Stimulated activated memory B cell treated with anti-CD40 and anti-IgM and Interleukin-4, amounts not matched to agents 10 μg/mL and 1 μg/mL and 100 μg/mL, for 72 hours (primary cell): ENCODE measurements at places on chromosomes 4 and X.

DNA sequence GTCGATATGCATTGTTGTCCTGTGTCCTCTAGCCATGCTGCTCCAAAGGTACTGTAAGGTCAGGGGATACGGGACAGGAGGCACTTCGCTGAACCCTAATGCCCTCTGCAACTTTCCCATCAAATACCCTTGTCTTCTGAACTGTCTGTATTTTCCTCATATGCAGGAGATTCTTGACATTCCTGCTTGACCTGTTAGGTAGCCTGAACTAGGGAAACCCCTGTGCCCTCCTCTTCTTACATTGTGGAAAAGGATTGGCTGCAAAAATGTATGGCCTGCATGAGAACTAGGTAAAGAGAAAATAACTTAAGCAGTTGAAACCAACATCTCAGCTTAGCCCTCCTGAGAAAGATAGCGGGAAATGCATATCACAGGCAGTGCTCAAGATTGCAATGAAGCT lies 11.4 kb downstream of the RTL8B start:
- no peak for ATAC-seq

DNA sequence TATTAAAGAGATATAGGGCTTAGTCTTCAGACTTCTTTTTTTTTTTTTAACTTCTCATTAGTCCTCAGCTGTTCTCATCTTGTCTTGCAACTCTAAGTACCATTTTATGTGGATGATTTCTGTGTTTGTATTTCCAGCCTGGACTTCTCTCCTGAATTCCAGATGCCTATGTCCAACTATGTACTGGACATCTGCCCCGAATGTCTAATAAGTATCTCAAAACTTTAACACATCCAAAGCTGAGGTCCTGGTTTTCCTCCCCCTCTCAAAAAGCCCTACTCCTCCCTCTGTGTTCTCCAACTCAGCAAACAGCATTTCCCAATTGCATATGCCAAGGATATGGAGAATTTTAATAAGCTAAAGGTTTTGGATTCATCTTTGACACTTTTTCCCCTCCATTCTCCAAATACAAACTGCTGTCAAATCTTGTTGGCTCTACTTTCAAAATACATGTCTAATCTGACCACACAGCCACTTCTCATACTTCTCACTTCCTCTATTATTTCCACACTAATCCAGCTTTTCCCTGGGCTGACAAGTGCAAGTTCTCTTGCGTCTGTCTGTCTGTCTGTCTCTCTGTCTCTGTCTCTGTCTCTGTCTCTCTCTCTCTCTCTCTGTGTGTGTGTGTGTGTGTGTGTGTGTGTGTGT lies 79.8 kb downstream of the CLCN5 start:
- ATAC-seq: no peak

- ATAC-seq: no peak
Observed at GRCh38 chrX:40727581-40728252, 7.6 kb downstream of the MED14 start.

DNA sequence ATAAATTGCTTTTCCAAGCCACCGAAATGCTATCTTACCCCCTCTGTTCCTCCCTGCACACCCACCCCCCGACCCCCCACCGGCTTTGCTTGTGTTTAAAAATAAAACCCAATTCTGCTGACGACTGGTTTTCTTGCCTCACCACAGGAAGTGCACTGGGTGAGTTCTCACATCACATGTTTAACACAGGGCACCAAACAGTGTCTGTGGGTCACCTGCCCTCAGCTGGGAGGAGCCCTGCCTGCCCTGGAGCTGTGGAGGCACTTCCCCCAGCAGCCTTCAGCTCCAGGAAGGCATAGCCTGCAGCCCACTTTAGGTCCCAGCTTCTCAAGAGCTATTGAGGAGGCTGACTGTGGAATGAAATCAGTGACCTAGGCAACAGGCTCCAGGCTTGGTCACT lies 8.8 kb downstream of the TMEM255A start:
- ATAC-seq: peak; percentile 87

DNA sequence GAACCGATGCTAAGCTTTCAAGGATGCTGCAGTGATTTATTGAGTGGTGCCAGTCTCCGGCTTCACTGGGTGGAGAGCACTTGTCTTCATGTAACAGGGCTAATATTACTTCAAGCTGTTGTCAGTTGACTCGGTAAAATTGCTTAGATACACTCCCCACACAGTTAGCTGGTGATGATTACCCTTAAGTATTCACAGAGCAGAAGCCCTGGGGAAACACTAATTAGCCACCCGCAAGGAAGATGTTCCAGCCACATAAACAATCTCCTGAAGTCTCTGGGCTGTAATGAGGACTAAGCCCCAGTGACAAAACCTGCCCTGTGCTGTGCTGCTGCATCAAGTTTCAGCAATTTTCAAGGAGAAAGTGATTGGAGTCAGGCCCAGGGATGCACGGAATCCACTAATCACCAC lies 37.3 kb upstream of the GK2 start:
- ATAC-seq: no peak

DNA sequence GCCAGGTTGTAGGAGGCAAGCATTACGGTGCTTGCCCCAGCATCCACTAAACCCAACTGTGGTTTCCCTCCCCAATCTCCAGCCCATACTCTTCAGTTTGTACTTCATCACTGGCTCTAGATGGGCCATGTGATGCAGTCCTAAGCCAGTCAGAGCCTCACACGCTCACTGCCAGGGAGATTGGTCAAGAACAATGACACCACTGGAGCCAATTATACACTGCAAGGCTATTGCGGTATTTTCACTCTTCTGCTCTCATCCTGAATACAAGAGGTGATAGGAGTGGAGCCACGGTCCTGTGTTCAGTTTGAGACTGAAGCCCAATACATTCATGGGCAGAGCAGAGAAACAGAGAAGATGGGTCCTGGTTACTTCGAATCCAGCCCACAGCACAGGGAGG lies 58.4 kb downstream of the SEPSECS start:
- ATAC-seq: no peak

DNA sequence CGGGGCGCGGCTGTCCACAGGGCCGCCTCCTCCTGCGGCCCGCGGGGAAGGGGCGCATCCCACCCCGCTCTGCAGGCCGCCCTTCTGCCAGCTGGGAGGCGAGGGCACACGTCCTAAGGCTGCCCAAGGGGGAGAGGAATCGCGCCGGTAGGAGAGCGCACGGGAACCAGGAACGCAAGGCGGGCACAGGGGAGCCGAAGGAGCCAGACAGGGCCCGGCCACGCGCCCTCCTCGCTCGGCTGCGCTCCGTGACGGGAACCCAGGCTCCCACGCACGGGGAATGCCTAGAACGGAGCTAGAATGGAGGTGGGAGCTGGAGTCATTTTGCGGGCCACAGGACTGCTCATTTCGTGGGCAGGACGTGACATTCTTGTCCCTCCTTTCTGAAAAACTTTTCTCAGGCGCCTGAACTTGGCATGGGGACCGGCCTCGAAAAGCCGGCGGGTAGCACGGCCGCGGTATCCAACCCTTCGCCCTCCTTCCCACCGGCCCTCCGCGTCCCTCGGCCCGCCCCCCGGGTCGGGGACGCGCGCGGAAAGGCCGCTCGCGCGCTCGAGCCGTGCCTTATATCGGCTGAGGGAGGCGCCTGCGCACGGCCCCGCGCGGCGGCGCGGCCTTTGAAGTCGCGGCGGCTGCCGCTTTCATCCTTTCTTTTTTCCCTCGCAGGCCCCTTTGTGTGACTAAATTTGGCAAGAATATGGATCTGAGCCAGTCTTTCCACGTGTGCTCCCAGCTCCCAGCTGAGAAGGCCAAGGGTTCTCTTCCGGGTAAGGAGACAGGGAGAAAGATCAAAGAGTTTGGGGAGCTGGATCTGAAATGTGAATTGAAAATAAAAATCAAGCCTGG lies 4.2 kb upstream of the LEF1 start:
- peak; percentile 49 for ATAC-seq

DNA sequence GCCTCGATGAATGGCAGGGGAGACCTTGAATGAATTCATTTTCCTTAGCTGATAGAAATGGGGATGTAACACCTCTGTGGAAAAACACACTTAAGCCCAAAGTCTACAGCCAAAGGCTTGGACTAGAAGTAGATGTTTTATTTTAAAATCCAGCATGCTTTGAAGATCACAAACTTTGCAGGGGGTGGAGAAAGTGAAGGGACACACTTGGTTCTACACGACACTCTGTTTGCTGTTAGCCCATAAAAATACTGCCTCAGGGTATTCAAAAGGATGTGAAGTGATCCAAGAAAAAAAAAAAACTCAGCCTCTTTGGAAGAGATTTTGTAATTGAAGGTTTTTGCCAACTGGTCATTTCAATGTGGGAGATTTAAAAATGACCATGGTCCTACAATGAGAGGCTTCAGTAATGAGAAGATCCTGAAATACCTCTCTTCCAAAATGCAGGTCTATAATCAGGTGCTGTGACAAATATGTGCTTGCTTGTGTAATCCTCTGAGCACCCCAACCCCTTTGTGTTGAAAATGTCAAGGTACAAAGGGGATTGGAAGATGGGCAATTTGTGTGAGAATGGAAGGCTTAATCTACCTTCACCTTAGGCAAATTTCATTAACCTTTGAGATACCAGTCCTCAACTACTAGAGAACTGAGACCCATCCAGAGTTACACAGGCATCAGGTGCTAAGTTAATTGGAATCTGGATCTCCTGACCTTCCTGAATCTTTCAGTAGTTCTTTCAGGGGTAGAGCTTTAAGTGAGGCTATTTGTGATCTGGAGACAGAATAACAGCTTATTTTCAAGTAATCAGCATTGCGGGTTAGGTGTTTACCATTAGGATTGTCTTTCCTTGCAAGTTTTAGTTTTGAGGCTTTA lies 82.5 kb downstream of the HS6ST2 start:
- ATAC-seq: no peak

DNA sequence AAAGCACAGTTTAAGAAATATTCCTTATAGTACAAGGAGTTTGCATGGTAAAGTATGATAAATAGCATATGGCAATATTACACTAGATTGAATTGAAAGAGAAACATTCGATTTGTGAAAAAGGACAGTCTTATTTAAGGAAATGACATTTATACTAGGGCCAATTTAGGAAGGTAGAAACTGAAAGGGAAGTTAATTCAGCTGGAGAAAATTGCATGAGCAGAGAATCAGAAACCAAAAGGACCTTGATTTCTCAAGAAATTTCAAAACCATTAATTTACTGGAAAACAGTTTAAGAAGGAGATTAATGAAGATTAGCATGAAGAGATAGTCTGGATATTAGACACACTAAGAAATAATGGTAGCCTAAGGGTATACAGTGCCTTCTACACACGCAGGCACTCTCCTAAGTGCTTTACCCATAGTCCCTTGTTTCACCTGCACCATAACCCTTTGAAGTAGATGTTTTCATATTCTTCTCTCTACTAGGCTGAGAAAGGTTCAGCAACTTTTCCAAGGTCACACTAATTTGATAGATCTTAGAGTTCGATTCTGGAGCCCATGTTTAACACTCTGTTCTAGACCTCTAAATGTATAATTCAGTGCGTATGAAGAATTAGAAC lies 259.1 kb upstream of the SLIT2 start:
- no peak for ATAC-seq

DNA sequence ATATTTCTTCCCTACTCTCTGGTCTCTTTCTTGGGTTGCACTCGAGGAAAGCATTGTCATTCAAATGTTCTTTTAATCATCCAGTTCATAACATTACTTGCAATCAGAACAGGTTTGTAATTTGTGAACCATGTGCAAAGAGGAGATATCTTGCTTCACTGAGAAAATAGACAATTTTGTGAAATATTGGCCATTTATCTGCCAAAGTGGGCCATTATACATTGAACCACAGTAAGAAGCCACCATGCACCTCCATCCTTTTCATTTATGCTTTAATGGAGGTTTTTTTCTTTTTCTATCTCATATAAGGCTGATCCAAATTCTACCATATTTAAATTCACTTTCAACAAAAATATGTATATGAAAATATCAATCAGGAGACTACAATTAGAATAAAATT lies 335.3 kb upstream of the AADAT start:
- no peak for ATAC-seq

GRCh38 chr4:160485071-160485687 lies 1382.3 kb downstream of the RAPGEF2 start:
- no peak for ATAC-seq

- ATAC-seq: peak; percentile 88
Observed at GRCh38 chr4:17664755-17665154, 50.3 kb downstream of the MED28 start.

DNA sequence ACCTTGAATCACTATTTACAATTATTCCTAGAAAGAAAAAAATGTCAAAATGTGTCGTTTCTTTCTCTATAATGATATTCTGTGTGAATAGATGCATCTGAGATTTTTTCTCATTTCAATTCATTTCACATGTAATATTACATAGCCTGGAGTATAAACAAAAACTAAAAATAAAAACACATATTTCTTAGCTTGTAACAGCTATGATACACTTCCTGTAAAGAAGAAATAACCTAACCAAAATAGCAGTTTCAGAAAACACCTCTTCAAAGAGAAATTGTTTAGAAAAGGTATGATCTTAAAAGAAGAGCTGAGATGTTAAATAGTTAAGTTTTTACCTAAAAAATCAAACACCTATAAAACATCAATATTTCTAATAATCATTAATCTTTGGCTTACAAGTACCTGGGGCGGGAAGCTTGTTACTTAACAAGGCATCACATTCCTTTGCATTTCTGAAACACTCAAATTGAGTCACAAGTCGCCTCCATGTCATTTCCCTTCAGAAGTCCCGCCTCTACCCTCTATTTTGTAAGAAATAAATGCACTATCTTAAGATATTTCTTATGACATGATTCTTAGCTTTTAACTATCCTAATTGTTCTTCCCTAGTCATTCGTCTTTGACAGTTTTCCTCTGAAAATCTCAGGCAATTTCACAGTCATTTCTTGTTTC lies 76.5 kb downstream of the PCDH18 start:
- no peak for ATAC-seq

DNA sequence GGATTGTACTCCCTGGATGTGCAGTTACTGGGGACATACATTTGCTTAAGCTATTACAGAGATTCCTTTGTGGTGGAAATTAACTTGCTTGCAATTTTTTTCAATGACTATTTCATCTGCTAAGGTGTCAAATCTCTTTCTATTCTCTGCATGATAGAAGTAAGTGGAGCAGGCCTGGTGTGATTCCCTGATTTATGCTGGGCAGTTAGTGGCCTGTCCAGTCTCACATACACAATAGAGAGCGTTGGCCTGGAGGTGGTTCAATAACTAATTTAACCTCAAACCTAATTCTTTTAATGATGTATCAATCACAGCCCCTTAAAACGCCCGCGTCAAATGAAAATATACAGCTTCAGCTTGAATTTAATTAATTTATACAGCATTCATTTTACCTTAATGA lies 28.5 kb downstream of the VCX3A start:
- no peak for ATAC-seq

DNA sequence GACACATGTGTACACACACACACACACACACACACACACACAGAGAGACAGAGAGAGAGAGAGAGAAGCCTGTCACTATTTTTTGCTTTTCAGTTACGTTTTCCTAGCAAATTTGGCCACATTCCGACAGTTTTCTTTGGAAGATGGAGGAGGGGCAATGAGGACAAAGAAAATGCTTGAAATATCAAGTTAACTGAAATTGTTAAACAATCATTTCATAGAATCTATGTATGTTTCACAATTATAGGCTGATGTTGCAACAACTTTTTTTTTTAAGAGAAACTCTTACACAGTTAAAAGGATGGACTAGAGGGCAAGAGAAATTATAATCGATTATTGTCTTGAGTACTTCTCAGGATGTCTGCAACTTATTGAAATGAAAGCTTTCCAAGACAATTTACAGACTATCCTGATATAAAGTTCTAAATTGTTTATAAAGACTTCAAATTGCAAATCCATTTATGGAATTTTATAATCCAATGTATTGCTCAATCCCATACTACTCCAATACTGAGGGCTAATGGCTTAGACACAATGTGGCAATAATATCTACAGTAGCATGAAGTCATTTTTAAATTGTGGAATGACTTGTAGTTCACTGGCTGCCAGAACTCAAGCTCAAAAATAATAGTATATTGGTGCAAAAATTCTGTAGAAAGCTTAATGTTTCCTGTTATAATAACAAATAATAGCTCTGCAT lies 647.0 kb upstream of the PCDH7 start:
- no peak for ATAC-seq
